HT1080 (cell line): ENCODE measurements at places on chromosomes 2 and 18. TPM values are rescaled to one million over a fixed set of nuclear protein-coding genes. Genes with fewer than 3 reads are reported as not detected.

- DNase-seq = no peak
These were observed 209.7 kb upstream of the PARD3B start for GRCh38 chr2:204335451-204336058.

The TFCP2L1 gene
- total RNA-seq = 0.10 and 0.33 TPM in 2 replicates

The ENOSF1 gene
- 10.0 and 11.0 TPM in 2 replicates for total RNA-seq

The FAM161A gene
- 1.4 and 3.1 TPM in 2 replicates for total RNA-seq
